ENCODE measurements at places on chromosomes 2 and 18.

DNA sequence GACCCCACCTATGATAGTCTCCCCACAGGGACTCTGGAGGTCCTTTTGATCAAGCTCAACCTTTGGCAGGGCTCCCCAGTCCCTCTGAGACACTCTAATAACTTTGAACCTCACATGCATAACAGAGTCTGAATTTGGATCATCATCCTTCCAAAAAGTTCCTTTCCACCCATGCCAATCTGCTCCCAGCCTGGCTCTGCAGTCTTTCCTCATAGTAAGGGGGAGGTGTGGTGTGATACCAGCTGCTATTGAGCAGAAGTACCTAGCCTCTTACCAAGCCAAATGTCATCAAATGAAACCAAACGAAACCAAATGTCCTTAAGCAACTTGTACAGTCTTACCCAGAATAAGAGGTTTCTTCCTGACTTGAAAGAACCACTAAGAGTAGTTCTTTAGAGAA is 36.5 kb downstream of the DTNA start:
- no peak for DNase-seq

- DNase-seq, result no peak
These were observed 52.1 kb downstream of the PSTPIP2 start for GRCh38 chr18:46019936-46020335.

GRCh38 chr18:48955830-48956261 is 5.1 kb upstream of the SMAD7 start:
- peak; percentile 81 for DNase-seq

DNA sequence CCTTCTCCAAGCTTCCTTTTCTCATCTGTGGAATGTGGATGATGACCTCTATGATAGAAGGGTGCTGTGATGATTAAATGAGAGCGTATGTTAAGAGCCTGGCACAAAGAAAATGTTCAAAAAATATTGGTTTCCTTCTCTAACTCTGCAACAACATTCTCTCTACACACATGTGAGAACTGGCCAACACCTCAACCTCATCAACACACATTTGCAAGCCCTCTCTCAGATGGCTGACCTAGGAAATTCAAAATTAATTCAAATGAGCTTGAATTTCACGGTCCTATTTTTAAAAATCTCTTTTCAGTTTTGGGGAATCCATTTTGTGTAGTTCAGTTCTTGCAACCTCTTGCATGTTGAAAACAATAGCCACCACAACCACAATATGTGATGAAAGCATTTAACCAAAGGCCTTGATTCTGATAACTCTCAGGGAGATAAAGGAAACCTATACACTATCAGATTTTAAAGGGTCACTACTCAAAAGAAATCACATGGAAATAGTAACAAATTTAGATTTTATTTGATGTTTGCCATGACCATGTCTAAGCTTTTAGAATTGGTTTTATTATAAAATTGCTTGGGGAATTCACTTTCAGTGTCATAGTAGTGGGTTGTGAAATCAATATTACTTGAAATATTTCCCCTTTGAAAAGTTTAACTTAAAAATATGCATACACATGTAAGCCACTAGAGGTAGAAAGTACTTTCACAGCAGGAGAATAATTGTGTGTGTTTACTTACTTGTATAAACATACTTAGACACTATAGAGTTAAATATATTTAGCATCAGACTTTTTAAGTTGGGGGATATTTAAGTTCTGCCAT is 16.6 kb upstream of the NABP1 start:
- DNase-seq, result no peak

DNA sequence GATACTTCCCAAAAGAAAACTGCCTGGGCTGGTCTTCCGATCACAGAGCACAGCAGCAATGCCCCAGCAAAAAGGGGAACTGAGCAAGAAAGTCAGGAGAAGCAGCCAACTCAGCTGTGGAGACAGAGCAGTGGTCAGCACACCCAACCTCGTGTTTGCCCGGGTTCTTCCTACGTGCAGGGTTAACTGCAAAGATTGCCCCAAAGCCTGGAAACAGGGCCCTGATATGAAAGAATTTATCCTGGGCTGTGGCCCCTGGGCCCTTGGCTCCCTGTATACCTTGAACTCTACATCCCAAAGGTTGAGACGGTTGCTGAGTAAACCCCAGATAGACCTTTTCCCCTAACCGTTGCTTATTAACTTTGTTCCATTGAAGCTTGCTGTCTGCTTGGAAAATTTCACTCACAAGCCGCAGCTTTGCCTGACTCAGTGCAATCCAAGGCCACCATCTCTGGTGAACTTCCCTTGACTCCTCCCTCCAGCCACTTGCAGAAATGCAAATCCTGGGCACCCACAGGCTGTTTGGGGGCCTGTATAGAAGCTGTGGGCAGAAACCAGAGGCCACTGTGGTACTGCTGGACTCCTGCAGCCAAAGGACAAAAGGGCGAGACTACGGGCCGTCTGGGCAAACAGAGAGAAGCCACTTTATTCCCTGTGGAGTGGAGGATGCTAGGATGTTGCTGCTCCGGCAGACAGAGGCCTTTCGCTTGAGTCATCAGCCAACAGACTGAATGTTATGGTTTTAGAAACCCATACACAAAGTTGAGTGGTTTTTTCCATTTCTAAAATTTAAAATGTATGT is 18.2 kb downstream of the NRP2 start:
- peak; percentile 97 for DNase-seq

DNA sequence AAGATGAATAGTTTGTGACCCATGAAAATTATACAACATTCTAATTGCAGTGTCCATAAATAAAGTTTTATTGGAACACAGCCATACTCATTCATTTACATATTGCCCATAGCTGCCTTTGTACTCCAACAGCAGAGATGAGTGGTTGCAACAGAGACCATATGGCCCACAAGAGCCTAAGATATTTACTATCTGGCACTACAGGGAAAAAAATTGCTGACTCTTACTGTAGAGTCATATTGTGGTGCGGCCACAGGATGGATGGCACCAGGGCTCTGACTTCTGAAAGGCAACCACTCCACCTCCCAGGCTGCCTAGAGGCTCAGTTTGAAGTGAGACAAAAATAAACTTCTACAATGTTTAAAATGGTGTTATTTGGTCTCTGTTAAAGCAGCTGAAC is 404.0 kb upstream of the ATP5MC3 start:
- DNase-seq, result no peak

DNA sequence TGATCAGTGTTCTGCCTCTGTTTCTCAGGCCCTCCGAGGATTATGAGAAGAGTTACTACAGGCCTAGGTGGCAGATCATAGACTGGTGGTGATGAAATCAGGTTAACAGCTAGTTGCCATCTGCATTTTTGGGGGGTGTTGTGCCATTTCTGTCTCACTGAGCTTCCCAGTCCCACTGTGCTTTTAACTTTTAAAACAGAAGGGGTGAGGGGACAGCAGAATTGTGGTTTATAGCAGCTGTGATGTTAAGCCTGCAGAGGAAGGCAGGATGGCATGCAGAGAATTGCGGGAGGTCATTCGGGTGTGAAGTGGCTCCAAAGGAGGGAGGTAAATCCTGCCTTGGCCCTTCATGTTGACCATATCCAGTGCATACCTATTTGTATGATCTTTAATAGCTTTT is 5.0 kb downstream of the CAB39 start:
- peak; percentile 54 for DNase-seq

DNA sequence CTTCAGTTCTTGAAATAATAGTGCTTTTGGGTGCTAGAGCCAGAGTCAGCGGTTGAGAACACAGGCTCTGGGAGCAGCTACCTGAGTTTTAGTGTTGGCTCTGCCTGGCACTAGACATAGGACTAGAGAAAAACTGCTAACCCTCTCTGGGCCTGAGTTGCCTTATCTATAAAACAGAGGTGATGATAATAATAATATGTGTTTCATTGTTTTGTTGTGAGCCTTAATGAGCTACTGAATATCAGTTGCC is 391.7 kb downstream of the PTPRM start:
- no peak for DNase-seq

DNA sequence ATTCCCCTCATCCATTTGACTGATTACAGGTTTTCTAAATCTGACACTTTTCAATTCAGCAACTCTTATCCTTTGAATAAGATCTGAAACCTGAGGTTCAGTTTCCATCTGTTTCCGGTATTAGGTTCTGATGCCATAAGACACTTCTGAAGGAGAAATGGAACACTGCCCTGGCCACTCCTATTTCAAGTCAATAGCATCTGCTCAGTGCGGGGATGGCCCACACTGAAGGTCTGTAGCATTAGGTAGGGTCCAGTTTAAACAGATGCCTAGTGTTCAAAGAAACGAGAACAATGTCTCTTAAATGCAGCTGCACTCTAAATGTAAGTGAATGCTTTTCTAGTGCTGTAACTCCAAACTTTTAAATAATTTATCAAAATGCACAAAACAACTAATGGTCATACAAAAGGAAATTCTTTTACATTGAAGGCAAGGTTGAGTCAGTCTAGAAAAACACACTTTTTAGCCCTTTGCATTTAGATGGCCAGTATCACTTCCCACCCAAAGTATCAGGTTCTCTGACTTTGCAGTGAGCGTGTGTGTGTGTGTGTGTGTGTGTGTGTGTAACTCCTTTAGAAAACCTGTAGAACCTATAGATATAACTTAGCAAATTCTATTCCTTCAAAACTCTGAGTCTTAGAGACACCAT is 78.2 kb downstream of the STK39 start:
- DNase-seq, result no peak

DNA sequence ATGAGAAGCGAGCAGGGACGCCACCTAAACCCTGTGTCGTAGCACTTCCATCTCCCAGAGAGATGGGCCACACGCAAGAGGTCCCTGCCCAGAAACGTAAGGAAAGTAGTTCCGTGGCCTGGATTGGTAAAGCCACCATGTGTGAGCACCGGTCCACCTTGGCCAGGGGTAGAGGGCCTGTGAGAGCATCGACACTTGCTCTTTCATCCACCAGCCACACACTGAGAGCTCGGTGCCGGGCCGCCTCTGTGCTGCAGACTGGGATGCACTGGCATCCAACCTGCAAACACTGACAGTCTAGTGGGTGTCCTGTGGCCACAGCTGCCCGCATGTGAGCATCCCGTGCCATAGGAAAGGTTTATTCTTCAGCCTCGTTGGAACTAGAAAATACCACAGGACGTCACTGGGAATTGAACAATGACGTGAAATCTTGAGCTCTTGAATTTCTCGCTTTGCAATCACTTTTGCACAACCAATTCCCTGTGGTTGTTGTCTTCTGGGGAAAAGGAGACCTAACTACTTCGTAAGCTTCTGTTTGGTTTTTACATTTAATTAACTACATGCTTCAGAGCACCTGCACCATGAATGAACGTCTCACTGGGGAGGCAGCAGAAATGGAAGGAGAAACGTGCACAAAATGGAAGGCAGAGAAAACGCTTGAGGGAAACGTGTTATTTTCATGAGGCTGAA is 212.0 kb upstream of the RAB6C start:
- DNase-seq, result no peak

DNA sequence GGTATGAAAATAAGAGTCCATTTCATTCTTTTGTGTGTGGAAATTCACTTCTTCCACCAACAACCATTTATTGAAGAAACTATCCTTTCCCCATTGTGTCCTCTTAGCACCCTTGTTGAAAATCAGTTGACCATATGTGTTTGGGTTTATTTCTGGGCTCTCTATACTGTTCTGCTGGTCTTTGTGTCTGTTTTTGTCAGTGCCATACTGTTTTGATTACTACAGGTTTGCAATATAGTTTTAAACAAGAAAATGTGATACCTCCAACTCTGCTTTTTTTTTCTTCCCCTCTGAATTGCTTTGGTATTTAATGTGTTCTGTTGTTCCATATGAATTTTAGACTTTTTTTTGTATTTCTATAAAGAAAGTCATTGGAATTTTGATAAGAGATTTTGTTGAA is 8.4 kb downstream of the GTF2A1L start:
- DNase-seq, result no peak
